ENCODE measurements at places on chromosomes 2 and 18. TPM values are rescaled to one million over a fixed set of nuclear protein-coding genes. Genes with fewer than 3 reads are reported as not detected.

Gene ACTR1B
- 93.2 TPM for total RNA-seq

Gene LCT
- total RNA-seq: under 0.01 TPM

Gene MC5R
- not detected for total RNA-seq

Gene NFATC1
- 2.1 TPM for total RNA-seq

Gene TOGARAM2
- total RNA-seq: 0.11 TPM

Gene OR6B2
- total RNA-seq: not detected

Gene REG1B
- not detected for total RNA-seq

Gene ASAP2
- total RNA-seq: 43.5 TPM

Gene ZDBF2
- 12.9 TPM for total RNA-seq

Gene BMP10
- total RNA-seq: not detected

Gene MTIF2
- 53.2 TPM for total RNA-seq

Gene DNER
- total RNA-seq: 0.55 TPM

Gene DUSP2
- total RNA-seq: 2.3 TPM

Gene PRSS56
- not detected for total RNA-seq

Gene MEX3C
- 35.4 TPM for total RNA-seq

Gene DIPK1C
- total RNA-seq: not detected

Gene UPP2
- total RNA-seq: not detected

Gene FAHD2B
- total RNA-seq: 11.6 TPM

Gene ASB1
- total RNA-seq: 47.7 TPM

Gene SRD5A2
- total RNA-seq: not detected

Gene SERPINB5
- total RNA-seq: not detected

Gene KLHL14
- not detected for total RNA-seq

Gene SLC11A1
- 0.25 TPM for total RNA-seq

Gene DPP10
- not detected for total RNA-seq

Gene UGT1A3
- not detected for total RNA-seq

Gene SCTR
- total RNA-seq: not detected

Gene TANC1
- total RNA-seq: 27.7 TPM

Gene TEX51
- total RNA-seq: not detected

Gene GPR155
- 3.5 TPM for total RNA-seq

Gene FKBP1B
- total RNA-seq: 10.9 TPM

Gene KIF5C
- total RNA-seq: 0.66 TPM

Gene CXCR1
- not detected for total RNA-seq

Gene CLEC4F
- total RNA-seq: not detected

Gene NDUFV2
- total RNA-seq: 80.6 TPM

Gene ADGRF3
- not detected for total RNA-seq

Gene LIMS2
- 1.4 TPM for total RNA-seq

Gene PRKD3
- 80.0 TPM for total RNA-seq

Gene HOXD4
- total RNA-seq: 0.22 TPM

Gene GALR1
- under 0.01 TPM for total RNA-seq

Gene UGT1A5
- total RNA-seq: not detected

Gene TTN
- total RNA-seq: 1.7 TPM

Gene CTNNA2
- not detected for total RNA-seq
